ENCODE measurements at places on chromosomes 1 and 21.

DNA sequence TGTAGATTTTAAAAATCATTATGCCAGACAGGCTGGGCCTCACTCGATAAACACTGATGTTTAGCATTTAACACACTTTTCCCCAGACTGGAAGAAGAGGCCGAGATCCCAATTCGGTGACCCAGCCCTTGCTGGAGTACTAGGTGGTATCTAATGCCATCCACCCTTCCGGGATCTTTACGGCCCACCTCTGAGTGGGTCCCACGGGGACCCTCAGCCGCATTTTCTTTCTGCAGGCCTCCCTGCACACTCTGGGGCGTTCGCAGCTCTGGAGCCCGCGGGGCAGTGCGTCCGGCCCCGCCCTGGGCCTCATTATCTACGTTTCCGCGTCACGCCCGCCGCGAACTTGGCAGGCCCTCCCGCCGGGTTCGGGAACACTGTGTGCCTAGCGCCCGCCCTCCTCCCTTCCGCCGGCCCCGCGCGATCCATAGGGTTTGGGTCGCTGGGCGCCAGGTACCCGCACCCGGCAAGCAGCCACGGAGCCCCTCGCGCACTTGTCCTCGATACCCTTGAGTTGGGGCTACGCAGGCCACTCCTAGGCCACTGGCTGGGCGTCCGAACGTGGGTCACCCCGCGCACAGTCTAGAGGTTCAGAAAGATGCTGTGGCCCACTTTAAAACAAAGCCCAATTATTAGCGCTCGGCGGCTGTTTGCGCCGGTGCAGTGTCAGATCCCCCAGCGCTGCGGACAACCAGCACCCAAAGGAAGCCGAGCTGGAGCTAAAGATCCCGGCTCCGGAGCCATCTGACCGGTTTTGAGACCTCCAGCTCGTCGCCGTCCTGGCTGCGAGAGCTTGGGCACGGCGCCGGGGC lies 950 bp upstream of the EVA1C start:
- H3K27ac ChIP-seq: peak overlapping the region; percentile 38
- H3K4me3 ChIP-seq: peak overlapping the region; percentile 87
- peaks cover 4% of the 10 kb centered on the region for H3K4me1 ChIP-seq
- no peak for DNase-seq
- no peaks in the 10 kb centered on the region for H3K36me3 ChIP-seq
- peaks cover 78% of the 10 kb centered on the region for H3K27me3 ChIP-seq

DNA sequence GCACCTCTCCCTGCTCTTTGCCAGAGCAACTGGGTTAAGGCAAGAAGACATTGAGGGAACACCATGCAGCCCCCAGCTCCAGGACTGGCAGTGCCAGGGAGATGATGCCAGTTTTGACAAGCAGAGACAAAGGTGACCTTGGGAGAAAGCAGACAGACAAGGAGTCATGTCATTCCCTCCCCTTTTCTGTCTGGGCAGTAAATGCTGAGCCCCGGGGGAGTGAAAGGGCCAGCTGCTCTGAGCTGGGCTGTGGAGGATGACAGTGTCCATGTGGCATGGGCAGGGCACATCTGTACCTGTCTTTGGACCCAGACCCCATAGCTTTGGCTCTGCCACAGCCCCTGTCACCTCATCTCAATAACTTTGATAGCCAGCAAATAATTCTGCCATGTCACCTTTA lies 24.2 kb downstream of the PLEKHA6 start:
- H3K4me1 ChIP-seq: peaks cover 48% of the 10 kb centered on the region
- H3K36me3 ChIP-seq: peaks cover 5% of the 10 kb centered on the region
- H3K27me3 ChIP-seq: no peaks in the 10 kb centered on the region
- H3K27ac ChIP-seq: no peak overlapping the region
- no peak overlapping the region for H3K4me3 ChIP-seq

DNA sequence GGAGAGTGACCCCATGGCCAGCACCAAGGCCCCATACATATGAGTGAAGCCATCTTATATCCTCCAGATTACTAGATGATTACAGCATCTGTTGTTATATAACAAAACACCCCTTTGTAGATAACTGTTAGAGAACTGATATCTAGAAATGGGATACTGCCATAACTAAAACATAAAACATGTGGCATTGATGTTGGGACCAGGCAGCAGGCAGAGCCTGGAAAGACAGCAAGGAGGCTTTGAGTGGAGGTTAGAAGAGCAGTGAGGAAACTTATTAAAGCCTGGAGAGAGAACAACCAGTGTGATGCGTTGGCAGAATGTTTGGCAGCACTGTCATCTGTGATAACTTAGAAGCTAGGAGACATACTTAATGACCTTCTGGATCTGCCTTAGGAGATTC lies 5.5 kb upstream of the ZMYM6 start:
- no peaks in the 10 kb centered on the region for H3K4me1 ChIP-seq
- no peaks in the 10 kb centered on the region for H3K36me3 ChIP-seq
- H3K27ac ChIP-seq: no peak overlapping the region
- DNase-seq: no peak
- no peak overlapping the region for H3K4me3 ChIP-seq
- peaks cover 6% of the 10 kb centered on the region for H3K27me3 ChIP-seq

- H3K27me3 ChIP-seq: peaks cover 3% of the 10 kb centered on the region
- no peak for DNase-seq
- no peaks in the 10 kb centered on the region for H3K36me3 ChIP-seq
- H3K27ac ChIP-seq: no peak overlapping the region
Observed at GRCh38 chr1:58017641-58018040, 528.9 kb downstream of the OMA1 start.

DNA sequence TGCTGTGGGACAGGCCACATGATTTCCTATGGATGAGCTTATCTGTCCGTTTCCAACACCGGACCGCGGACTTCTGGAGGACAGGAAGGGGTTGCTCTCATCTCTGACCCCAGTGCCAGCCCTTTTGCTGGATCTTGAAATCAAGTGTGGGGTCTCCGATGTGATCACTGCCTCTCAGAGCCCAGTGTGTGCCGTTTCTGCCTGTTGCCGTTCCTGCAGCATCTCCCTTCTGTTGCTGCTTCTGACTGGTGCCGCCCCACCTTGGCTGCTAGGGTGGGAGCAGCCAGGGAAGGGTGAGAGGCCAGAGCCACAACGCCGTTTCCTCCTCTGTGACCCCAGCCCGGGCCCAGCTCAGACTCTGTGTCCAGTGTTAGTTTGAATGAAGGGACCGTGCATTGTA lies 67.3 kb upstream of the WNT4 start:
- no peaks in the 10 kb centered on the region for H3K36me3 ChIP-seq
- H3K27me3 ChIP-seq: peaks cover 45% of the 10 kb centered on the region
- peaks cover 27% of the 10 kb centered on the region for H3K4me1 ChIP-seq
- no peak for DNase-seq

- peaks cover 13% of the 10 kb centered on the region for H3K36me3 ChIP-seq
- H3K27me3 ChIP-seq: no peaks in the 10 kb centered on the region
- no peak overlapping the region for H3K27ac ChIP-seq
- DNase-seq: no peak
- H3K4me3 ChIP-seq: no peak overlapping the region
Observed at GRCh38 chr1:63547621-63548294, 24.4 kb downstream of the EFCAB7 start.

- H3K4me1 ChIP-seq: peaks cover 4% of the 10 kb centered on the region
- H3K4me3 ChIP-seq: peak overlapping the region; percentile 64
- peak overlapping the region; percentile 96 for H3K27ac ChIP-seq
- H3K36me3 ChIP-seq: no peaks in the 10 kb centered on the region
- DNase-seq: no peak
- H3K27me3 ChIP-seq: no peaks in the 10 kb centered on the region
Observed at GRCh38 chr21:14916676-14917141, 148.1 kb downstream of the NRIP1 start.

- DNase-seq: no peak
- peak overlapping the region; percentile 29 for H3K4me3 ChIP-seq
- peaks cover 42% of the 10 kb centered on the region for H3K4me1 ChIP-seq
- H3K27ac ChIP-seq: peak overlapping the region; percentile 90
- H3K27me3 ChIP-seq: no peaks in the 10 kb centered on the region
- H3K36me3 ChIP-seq: peaks cover 23% of the 10 kb centered on the region
Observed at GRCh38 chr1:32062867-32063230, 9.9 kb upstream of the TMEM39B start.

DNA sequence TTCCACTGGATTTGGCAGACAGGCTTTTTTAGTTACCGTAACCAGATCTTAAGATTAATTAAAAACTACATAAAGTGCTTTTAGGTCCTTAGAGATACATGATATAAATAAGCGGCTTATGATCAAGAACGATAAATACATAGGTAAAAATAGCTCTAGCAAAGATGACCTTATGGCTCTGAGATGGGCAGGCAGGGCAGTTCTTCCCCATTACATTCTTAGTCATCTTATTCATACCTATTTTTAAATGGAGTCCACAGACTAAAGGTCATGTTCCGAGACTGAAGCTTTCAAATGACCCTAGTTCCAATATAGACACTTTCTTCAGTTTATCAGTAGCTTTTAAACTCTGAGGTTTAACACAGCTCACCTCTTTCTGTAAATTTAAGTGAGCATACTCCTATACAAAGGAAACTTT lies 4.3 kb downstream of the MCL1 start:
- H3K4me3 ChIP-seq: peak overlapping the region; percentile 94
- no peaks in the 10 kb centered on the region for H3K27me3 ChIP-seq
- no peak for DNase-seq
- H3K36me3 ChIP-seq: peaks cover 55% of the 10 kb centered on the region
- peak overlapping the region; percentile 84 for H3K27ac ChIP-seq

GRCh38 chr1:174769961-174770549 lies 229.7 kb upstream of the CACYBP start:
- H3K4me1 ChIP-seq: peaks cover 6% of the 10 kb centered on the region
- no peak for DNase-seq
- H3K36me3 ChIP-seq: no peaks in the 10 kb centered on the region
- no peaks in the 10 kb centered on the region for H3K27me3 ChIP-seq

GRCh38 chr21:38931291-38931690 lies 125.6 kb downstream of the ETS2 start:
- peak overlapping the region; percentile 14 for H3K27ac ChIP-seq
- peaks cover 3% of the 10 kb centered on the region for H3K27me3 ChIP-seq
- H3K36me3 ChIP-seq: no peaks in the 10 kb centered on the region
- no peak overlapping the region for H3K4me3 ChIP-seq

DNA sequence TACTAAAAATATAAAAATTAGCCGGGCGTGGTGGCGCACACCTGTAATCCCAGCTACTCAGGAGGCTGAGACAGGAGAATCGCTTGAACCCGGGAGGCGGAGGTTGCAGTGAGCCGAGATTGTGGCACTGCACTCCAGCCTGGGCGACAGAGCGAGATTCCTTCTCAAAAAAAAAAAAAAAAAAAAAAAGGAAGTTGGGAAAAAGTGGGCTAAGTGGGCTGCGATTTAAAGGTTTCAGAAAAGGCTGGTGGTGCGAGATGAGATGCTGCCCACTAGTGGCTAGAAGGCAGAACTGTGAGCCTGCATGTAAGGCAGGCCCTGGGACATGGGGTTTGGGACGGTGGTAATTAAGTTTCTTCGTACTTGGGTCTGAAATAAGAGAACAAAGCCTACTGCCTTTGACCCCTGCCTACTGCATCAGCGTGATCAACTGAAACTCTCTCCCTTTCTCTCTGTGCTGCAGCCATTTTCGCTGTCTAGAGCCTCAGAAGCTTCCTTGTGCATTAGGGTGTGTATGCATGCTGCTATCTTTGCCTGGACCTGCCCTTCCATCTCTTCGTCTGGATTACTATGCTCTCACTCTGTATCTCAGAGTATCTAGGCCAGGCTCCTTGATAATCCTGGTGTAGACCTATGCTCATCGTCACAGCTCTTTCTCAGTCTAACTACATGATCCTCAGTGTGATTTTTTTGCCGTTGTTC lies 12.4 kb downstream of the FMOD start:
- no peaks in the 10 kb centered on the region for H3K36me3 ChIP-seq
- peaks cover 36% of the 10 kb centered on the region for H3K4me1 ChIP-seq
- H3K4me3 ChIP-seq: no peak overlapping the region

DNA sequence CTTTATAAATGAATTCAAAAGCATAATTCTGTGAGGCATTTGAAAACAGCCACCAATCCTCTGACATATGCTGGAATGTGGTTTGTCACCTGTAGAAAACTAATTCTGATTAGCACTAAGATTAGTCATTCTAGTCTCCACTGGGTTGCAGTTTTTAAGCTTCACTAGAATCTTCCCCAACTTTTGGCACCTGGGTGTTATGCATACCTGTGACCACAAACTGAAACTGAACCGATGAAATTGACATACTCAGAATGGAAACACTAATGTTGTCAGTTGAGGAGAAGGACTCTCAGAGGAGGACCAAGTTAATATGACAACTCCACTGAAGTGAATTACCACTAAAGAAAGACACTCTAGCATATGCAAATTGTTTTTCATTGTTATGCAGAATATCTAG lies 285.8 kb upstream of the NEGR1 start:
- no peaks in the 10 kb centered on the region for H3K36me3 ChIP-seq
- no peak overlapping the region for H3K4me3 ChIP-seq
- H3K27me3 ChIP-seq: no peaks in the 10 kb centered on the region
- no peak for DNase-seq
- H3K4me1 ChIP-seq: no peaks in the 10 kb centered on the region
- no peak overlapping the region for H3K27ac ChIP-seq

GRCh38 chr1:226631229-226632000 lies 82.9 kb downstream of the STUM start:
- H3K36me3 ChIP-seq: peaks cover 4% of the 10 kb centered on the region
- no peak overlapping the region for H3K27ac ChIP-seq
- peaks cover 3% of the 10 kb centered on the region for H3K27me3 ChIP-seq

GRCh38 chr1:22673486-22674409 lies 20.7 kb downstream of the C1QB start:
- H3K27me3 ChIP-seq: peaks cover 14% of the 10 kb centered on the region
- H3K27ac ChIP-seq: no peak overlapping the region
- peak overlapping the region; percentile 42 for H3K4me3 ChIP-seq
- peaks cover 26% of the 10 kb centered on the region for H3K4me1 ChIP-seq
- DNase-seq: peak; percentile 81

GRCh38 chr1:201335901-201336300 lies 41.6 kb downstream of the TNNT2 start:
- no peak overlapping the region for H3K27ac ChIP-seq
- peaks cover 12% of the 10 kb centered on the region for H3K27me3 ChIP-seq
- H3K4me1 ChIP-seq: peaks cover 12% of the 10 kb centered on the region
- no peak overlapping the region for H3K4me3 ChIP-seq

DNA sequence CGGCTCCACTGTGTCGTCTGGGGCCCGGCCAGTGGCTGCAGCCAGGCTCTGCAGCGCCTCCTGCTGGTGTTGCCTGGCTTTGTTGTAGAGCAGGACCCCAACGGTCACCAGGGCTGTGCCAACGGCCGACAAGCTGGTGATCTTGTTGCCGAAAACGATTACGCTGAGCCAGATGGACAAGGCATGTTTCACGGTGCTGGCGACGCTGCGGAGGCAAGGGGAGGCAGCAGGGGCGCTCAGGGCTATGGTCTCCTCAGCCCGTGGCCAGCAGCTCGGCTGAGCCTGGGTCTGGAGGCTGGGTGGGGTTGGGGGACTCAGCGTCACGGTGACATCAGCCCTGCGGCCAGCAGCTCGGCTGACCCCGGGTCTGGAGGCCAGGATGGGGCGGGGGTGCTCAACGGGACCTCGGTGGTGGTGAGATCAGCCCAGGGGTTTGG lies 7.0 kb upstream of the CDK11B start:
- no peaks in the 10 kb centered on the region for H3K4me1 ChIP-seq
- H3K36me3 ChIP-seq: peaks cover 3% of the 10 kb centered on the region
- H3K27ac ChIP-seq: no peak overlapping the region
- DNase-seq: no peak
- H3K27me3 ChIP-seq: no peaks in the 10 kb centered on the region

- H3K4me1 ChIP-seq: peaks cover 53% of the 10 kb centered on the region
- H3K27me3 ChIP-seq: no peaks in the 10 kb centered on the region
- no peak overlapping the region for H3K4me3 ChIP-seq
- DNase-seq: no peak
Observed at GRCh38 chr1:16371725-16372124, 4.7 kb downstream of the SZRD1 start.

- no peaks in the 10 kb centered on the region for H3K27me3 ChIP-seq
- H3K4me3 ChIP-seq: no peak overlapping the region
- DNase-seq: no peak
Observed at GRCh38 chr1:94795434-94795833, 24.7 kb upstream of the SLC44A3 start.
